Bronchial epithelial cell (primary cell): ENCODE measurements at places on chromosomes 1 and 21.

GRCh38 chr1:174204697-174205308, 45.5 kb downstream of the RABGAP1L start:
- DNase-seq, result no peak

- DNase-seq, result no peak
These were observed 32.2 kb upstream of the FCRL3 start for GRCh38 chr1:157732755-157733154.

GRCh38 chr1:53079251-53079650, 17.2 kb downstream of the PODN start:
- DNase-seq, result no peak

- no peak for DNase-seq
These were observed 19.7 kb upstream of the TSPEAR start for GRCh38 chr21:44730951-44731579.

- peak; percentile 6 for DNase-seq
These were observed 221.4 kb upstream of the PKN2 start for GRCh38 chr1:88462488-88463261.

GRCh38 chr1:27885114-27885528, 12.8 kb downstream of the THEMIS2 start:
- no peak for DNase-seq
